Fibroblast of pulmonary artery (primary cell): ENCODE measurements at places on chromosomes 2 and 18.

DNA sequence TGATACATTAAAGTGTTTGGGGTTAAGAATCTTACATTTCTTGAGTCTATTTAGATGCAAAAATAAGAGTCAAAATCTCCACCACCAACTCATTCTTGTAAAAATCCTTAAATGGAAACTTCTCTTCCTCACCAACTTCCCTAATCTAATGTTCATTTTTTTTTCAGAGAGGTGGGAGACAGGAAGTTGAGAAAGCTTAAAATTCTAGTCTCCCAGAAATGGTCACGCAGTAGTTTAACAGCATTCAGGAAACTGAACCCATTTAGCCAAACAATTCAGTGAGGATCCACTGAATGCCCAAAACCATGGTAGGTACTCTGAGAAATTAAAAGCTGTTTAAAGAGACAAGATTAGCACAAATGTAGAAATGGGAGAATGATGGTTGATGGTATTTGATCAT lies 69.0 kb downstream of the TXNL1 start:
- no peak for DNase-seq

DNA sequence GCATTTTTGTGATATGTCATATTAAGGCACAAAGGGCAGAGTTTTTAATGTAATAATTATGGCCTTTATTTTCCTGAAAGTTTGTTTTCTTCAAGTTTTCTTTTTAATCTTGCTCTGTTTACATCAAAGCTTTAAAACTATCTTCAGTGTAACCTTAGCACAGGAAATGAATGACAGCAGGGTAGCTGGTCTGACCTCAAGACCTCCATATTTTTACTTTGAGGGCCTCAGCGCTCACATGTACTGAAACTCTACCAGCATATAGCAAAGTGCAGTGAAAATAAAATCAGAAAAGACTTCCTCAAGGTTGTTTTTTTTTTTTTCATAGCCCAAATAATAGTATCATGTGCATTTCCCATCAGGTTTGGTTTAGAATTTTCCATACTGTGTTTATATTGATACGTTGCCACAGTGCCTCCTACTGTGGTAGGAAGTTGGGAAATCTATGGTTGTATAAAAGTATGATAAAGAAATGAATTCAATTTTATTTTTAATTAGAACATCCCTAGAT lies 163.4 kb downstream of the UBE2E3 start:
- no peak for DNase-seq

DNA sequence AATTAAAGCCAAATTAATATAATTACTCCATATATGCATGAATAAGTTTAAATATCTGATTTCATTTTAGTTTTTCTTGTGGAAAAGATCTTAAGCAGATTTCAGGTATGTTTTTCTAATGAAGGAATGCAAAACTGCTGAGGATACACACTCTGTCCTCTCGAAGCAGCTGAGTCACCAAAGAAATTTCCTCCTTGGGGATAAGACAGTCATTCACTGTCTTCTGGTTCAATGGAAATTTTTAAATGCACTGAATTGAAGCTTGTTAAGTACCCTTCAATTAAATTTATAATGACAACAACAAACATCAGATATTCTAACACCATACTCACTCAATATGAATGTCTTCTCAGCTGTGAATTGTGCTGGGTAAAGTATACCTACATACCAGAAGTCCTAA lies 101.5 kb upstream of the DNER start:
- DNase-seq, result peak; percentile 51

DNA sequence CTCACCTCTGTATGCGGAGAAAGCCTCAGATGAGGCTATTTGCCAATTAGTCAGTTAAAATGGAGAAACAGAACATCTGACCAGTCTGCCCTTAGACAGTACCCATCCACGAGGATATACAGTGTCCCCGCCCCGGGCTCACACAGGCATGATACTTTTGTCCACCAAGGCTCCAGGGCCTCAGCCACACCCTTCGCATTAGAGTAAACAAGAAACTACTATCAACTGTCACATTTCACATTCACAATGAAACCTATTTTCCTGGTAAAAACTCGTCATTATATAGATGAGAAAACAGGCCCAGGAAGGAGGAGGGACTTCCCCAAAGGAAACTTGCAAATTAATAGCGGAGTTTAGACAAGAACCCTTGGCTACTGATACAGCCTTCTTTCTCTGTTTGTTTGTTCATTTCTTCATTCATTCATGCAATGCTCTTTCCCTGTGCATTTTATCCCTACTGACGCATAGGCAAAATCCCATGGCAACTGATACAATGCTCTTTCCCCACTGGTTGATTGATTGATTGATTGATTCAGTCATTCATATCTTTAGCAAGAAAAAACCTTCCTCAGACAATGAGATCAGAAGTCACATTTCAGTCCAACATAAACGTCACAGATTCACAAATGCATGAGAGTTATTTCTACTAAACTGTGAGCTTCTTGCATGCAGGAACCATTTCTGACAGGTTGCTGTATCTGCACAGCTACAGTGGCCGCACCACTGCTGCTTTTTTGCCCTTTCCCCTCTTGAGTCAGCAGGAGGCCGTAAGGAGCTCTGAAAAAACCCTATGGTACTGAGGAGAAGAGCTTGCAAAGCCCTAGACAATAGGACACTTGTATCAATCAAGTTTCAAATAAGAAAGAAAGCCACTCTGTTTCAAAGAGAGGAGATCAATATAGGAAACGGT lies 777.1 kb downstream of the RNF144A start:
- no peak for DNase-seq

DNA sequence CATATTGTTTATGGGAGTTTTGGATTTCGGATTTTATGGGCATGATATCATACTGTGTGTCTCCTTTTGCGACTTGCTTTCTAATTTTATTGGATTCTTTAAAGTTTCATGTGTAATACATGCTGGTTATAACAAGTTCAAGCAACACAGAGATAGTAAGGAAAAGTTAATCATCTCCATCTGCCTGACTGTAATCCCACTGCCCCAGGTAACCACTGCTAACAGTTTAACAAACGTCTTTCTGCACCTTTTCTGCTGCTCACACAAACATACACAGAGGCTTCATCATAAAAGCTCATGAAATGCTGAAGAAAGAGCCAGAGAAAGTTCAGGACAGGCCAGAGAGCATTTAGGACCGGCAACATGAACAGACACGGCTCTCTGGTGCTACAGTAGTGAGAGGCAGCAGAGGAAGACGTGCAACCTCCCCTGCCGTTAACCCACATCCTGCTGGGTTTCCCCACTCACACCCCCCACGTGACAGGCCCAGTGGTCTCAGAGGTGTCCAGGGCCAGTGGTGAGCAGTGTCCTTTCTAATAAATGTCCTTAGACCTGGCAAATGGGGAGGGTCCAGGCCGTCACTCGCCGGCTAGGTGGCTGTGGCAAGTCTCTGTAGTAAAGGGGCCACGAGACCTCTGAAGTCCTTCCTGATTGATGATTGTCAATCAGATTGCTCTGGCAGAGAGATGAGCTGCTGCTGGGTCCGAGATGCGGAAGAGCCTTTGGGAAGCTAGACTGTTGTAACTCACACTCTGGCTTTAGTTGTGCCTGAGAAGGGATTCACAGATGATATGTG lies 43.0 kb upstream of the SLC1A4 start:
- no peak for DNase-seq
